ENCODE measurements at places on chromosomes 3 and 15. TPM values are rescaled to one million over a fixed set of nuclear protein-coding genes. Genes with fewer than 3 reads are reported as not detected.

Gene DNAJB11
- total RNA-seq: 37.5 TPM

DNA sequence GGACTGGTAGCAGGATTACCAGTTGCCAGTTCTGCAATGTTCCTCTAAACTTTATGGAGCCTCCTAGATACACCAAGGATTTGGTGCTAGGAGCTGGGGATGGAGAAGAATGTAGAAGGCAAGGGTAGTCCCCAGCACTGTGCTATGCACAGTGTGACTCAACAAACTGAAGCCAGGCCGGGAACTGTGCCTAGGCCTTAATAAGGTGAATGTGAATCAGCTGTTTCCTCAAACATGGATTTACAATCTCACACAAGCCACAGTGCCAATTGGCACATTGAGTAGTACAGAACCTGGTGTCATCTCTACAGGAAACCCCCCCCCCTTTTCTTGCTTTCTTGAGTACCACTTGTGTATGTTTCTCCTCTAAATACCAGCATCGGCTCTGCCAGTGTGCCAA is 32.5 kb downstream of the MRPS25 start:
- DNase-seq: no peak

DNA sequence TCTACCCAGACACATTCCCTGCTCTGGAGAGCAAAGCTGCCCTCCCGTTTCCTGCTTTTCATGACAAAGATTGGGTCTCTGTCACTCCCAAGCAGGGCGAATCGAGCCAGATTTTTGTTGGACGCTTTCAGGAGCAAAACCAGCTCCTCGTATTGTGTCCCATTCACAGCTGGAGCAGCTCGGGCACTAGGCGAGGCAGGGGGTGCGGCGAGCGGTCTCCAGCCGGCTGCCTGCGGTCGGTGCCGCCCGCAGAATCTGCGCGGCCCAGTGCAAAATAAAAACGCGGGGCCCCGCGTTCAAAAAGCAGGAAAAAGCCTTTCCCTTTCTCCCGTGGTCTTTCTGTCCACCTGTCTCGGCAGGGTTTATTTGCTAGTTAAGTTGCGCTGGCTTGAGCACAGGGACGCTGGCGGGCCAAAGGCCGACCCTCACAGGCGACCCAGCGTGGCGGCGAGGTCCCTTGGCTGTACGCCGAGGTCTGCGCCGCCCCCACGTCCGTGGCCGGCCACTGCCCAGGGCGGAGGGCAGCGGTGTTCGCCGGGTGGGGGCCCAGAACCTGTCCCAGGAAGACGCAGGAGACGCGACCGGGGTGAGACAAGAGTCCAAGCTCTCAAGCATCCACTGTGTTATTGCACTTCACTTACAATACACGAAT is 71.2 kb downstream of the CYP19A1 start:
- DNase-seq: peak; percentile 32

Gene CACNA2D2
- under 0.01 TPM for total RNA-seq

DNA sequence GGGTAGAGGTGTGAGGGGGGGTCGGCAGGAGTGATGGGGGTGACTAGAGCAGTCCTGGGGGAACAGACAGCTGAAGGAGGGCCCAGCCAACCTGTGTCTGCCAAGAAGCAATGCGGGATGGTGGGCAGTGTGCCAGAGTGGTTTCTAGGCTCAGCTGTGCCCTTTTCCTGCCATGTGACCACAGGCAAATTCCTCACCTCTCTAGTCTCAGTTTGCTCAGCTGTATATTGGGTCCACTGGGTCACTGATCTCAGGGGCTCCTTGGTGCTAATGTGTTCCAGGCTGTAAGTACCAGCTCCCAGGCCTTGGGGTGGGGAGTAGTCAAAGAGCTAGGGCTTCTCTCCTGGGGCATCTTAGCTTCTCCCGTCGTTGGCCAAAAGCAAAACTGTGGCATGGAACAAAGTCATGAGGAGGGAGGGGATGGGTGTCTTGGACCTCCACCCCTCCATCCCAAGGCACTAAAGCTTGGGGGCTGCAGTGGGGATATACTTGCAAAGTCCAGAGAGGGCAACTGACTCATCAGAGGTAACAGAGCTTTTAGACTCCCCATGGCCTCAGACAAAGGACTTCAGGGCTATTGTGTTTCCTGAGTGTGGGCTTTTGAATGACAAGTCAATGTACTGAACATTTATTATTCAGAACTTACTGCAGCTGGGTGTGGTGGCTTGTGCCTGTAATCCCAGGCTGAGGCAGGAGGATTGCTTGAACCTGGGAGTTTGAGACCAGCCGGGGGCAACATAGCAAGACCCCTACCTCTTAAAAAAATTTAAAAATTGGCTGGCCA is 20.9 kb downstream of the SMAD6 start:
- no peak for DNase-seq

DNA sequence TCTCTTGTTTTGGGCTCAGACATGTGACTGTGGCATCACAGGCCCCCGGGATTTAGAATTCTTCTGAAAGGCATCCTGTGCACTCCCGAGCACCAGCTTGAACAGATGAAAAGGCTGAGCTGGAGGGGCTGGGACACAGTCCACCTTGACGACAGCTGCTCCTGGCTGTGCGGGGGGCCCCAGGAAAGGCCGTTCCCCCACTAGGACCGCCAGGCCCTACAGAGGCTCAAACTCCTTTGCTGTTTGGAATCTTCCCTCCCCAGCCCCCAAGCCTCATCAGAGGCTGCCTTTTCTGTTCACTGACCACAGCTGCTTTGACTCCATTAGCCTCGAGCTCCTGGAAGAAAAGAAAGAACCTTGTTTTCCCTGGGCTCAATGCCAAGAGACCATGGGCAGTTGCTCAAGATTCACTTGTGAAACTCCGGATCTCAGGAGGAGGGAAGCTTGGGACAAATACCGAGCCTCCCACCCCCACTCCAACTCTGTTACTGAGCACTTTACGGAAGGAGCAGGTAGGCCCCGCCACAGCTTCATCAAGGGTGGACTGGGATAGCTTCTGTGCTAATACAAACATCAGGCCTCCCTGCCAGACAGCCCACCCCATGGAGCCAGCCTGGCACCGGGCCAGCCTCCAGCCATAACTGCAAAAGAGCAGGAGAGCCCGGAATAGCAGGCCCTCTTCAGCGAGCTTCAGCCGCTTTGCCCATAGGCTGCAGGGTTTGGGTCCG is 15.7 kb downstream of the CIDEC start:
- DNase-seq: peak; percentile 84

Gene TSEN2
- total RNA-seq: 14.4 TPM

Gene GOLGA6A
- total RNA-seq: not detected

- no peak for DNase-seq
These were observed 350.6 kb downstream of the PLCL2 start for GRCh38 chr3:17235310-17235709.

- DNase-seq: peak; percentile 91
These were observed 7.1 kb upstream of the LMOD3 start for GRCh38 chr3:69129531-69129930.

Gene GOLGA8J
- total RNA-seq: not detected

- no peak for DNase-seq
These were observed 33.4 kb downstream of the KAT2B start for GRCh38 chr3:20073683-20074082.

Gene RAB6B
- total RNA-seq: 0.51 TPM

DNA sequence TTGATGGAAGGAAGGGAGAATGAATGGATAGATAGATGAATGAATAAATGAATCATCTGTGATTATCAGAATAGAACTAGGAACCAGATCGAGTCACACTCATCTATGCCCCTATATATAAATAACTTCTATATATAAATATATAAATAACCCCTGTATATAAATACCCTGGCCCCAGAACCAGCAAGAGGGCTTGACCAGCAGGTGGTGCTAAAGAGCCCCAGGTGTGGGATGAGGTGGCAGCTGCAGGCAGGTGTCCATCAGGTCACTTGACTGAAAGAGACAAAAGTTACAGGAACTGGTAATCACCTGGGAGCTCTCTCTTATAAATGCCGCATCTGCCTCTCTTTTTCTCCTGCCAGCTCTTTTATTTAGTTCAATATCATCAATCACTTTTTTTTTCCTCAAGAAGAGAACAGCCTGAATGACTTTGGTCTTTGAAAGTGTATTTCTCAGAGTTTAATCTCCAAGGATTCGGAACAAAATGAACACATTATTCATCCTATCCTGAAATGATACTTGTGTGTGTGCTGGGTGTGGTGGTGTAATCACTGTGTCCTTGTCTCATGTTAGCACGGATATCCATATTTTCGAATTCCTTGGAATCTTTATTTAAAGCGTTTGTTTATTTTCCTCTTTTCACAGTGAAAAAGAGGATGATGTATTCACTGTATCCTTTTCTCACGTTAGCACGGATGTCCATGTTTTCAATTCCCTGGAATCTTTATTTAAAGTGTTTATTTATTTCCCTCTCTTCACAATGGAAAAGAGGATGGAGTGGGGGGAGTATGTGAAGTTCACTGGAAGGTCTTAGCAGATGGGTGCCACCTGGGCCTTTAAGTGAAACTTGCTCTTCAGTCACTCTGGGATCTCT is 35.4 kb upstream of the ATG7 start:
- peak; percentile 58 for DNase-seq

Gene PTX3
- 464 TPM for total RNA-seq

DNA sequence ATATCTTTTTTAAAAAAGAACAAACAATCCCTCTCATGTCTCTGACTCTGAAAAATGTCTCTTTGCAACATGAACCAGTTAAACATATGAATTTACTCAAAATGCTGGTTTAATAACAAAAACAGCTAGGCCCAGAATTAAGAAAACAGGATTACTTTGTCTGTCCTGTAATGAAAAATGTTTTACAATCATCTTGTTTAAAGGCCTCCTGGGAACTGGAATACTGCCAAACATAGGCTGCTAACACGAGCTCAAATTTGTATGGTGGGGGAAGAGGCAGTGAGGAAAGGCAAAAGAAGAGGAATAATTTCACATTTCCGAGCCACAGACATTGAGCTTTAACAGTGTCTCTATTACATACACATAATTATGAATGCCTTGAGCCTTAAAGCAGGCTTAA is 61.7 kb upstream of the PPIB start:
- DNase-seq: peak; percentile 53

DNA sequence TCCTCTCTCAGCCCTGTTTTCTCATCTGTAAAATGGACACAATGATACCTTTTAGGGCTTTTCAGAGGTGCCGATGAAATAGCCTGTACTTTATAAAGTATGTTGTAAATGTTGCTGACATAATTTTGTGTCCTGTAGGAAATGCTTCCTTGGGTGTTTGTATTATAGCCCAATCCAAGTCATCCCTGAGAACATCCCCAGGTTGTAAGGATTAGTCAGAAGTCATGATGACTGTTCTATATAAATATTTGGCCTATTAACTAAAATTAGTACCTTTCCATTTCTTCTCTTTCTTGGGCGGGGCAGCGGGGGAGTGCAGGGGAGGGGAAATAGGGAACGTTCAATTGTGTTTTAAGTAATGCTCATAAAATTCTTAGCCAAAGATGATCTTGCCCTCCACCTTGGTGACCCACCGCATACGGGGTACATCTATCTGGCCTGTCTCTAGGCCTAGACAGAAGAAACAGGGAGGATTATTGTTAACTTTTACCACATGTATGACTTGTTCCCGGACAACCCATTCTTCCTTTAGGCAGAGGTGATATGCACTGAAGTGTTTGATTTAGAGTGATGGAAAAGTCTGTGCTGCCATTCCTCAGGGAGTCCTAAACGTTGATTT is 120.7 kb downstream of the VGLL4 start:
- no peak for DNase-seq

GRCh38 chr3:132721479-132722164 is 587 bp downstream of the NPHP3 start:
- peak; percentile 61 for DNase-seq

- DNase-seq: no peak
These were observed 77.9 kb downstream of the NTRK3 start for GRCh38 chr15:88178631-88179030.

DNA sequence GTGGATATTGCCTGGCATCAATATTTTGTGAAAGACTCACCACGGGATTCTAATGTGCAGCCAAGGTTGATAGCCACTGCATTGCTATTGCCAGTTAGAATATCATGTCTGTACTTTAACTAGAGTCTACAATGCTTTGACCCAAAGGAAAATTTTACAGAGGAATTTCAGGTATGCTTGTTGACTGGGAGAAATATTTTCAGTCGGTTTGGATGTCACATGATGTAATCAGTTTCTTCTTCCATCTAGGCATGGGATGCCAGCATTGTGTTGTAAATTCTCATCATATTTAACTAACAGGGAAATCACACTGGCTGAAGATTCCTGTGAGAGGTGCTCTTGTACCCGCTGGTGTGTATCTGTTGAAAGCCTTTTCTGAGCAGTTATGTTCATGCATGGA is 508.9 kb upstream of the ADAMTS9 start:
- no peak for DNase-seq

DNA sequence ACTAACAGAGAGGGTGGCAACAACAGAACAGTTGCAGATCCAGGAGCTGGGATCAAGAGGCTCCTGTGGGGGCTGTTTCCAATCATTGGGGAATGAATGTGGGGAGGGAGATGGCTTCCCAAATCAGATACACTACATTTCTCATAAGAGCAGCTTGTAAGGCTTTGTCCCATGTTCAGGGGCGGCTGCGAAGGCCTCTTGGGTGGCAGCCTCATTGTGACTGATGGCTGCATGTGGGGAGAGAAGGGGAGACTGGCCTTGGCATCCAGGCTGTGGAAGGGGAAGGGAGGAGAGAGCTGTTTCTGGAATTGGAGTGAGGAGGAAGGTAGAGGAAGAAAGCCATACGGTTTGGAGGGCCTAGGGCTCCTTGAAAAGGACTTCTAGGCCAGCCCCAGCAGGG is 326.6 kb upstream of the RGMA start:
- DNase-seq: no peak

- no peak for DNase-seq
These were observed 159.8 kb downstream of the AKAP13 start for GRCh38 chr15:85540085-85540797.

GRCh38 chr15:55703873-55704301 is 39.1 kb downstream of the PRTG start:
- peak; percentile 48 for DNase-seq

GRCh38 chr3:85589145-85589544 is 630.4 kb downstream of the CADM2 start:
- peak; percentile 99 for DNase-seq

- no peak for DNase-seq
These were observed 229.6 kb upstream of the WNT5A start for GRCh38 chr3:55716611-55717225.

Gene CTXND1
- total RNA-seq: under 0.01 TPM

GRCh38 chr3:24565656-24566055 is 71.0 kb upstream of the THRB start:
- no peak for DNase-seq

- DNase-seq: peak; percentile 47
These were observed 1084.2 kb downstream of the TUSC7 start for GRCh38 chr3:117793622-117794265.

- DNase-seq: no peak
These were observed 292.8 kb upstream of the LYSMD4 start for GRCh38 chr15:100026041-100026440.

- DNase-seq: peak; percentile 2
These were observed 625.9 kb downstream of the NLGN1 start for GRCh38 chr3:174023421-174023820.

DNA sequence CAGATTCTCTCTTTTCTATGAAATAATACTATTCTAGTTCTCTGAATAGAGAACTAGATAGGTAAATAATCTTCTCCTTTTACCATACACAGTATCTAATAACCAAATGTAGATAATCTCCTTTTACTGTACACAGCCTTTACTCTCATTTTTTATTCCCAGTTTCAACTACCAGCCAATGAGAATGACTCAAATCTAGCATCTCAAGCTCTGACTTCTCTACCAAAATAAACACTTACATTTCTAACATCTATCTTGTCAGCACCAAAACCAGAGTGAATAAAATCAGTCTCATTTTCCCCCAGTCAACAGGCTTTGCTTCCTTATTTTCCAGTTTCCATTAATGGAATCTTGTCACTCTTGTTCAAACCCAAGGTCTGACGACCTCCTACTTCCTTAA is 36.9 kb downstream of the LRRFIP2 start:
- DNase-seq: peak; percentile 42

GRCh38 chr3:153026026-153026425 is 136.0 kb upstream of the RAP2B start:
- peak; percentile 30 for DNase-seq
